GOT3 (cell line): ENCODE measurements at places on chromosomes 12 and 14.

DNA sequence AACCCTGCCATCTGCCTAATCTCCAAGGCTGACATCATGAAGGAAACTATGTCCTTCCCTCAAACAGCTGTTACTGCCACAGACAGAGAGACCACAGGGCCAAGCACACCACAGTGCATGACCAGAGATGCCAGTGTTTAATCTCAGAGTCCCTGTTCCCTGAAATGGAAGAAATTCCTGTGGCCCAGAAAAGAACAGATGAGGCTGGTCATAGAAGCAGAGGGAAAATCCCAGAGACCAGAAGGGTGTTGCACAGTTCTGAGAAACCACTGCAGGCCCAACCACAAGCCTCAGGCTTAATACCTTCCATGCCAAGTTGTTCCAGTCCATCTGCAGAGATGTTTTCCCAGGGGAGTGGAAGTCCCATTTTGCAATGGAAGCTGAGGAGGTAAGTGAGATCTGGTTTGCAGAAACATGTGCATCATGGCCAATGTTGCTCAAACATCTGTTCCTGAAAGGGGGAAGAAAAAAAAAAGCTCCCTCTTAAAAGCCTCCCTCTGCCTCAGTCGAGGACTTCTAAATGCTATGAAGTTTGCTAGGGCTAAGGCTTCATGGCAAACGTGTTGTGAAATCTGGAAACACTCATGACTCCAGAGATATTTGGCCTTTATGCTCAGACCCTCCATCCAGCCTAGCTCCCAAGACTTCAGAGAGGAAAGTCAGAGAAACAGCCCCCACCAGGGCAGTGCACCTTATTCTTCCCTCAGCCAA, 98.6 kb downstream of the SCARB1 start:
- DNase-seq, result peak; percentile 28

DNA sequence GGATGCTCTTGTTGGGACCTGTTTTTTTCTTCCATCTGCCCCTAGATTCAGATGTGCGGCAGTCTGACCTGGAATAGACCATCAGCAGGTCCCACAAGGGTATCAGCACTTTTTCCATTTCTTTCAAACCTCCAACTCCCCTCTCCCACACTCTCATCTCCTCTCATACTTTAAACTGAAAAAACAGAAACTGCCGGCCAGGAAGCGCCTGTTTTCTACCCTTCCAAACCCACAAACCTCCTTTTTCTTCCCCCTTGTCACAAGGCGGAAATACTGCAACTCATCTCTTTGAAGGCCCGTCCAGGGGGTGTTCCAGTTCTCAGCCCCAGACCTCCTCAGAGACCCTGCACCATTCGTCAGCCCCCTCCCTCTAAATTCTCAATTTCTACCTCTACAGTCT, 62.5 kb upstream of the FKBP4 start:
- DNase-seq, result no peak

GRCh38 chr12:26853303-26854030, 20.5 kb upstream of the ITPR2 start:
- DNase-seq, result no peak

DNA sequence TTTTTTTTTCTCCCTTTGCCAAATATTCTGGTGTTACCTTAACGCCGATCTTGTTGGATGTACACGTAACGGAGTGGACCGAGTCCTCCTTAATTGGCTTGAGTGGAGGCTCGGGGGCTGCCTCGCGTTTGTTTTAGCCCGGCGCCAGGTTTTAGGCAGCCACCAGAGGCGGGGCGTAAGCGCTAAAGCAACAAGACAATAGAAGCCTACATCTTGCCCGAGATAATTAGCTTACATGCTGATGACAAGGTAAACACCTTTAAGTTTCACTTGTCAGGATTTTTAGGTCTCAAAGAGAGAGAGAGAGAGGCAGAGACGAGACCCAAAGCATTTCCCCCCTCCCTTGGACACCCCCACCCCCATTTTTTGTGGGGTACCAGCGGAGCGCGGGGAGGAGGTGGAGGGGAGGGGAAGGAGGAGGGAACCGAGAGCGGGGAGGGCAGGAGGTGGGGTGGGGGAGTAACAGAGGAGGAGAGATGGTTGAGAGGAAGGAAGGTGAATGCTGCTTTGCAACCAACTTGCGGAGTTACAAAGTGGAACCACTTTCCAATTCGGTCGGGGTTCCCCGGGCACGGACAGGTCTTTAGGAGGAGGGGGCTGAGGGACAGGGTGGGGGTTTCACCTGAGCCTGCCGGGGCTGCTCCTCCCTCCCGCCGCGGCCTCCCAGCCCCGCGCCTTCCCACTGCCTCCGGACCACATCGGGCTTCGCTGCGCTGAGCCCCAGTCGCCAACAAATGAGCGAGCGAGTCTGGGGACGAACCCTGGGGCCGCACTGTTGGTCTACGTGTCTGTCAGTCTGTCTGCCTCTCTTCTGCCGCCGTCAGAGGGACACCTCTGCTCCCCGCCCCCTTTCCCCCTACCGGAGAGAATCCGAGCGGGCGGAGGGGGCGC, at the start of gene NKX2-1:
TSS of gene NKX2-1 (minus strand) at position 802 of the 891 bp plus-strand sequence. CDS start at position 699, 103 bp downstream.
- DNase-seq, result no peak

DNA sequence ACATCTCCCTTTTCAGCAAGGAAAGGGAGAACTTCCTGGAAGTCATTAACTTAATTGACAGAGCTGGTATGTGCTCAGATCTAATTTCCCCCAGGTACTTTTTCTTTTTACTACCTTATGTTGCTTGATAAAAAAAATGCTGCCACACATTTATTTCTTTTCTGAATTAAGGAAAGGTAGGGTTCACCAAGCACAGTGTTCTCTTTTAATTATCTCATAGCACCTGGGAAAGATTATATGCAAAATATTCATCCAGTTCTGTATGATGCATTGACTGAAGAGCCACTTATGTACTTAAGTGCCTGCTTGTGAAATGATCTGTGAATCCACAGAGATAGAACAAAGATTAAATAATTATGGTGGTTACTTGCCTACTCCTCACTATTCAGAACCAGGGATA, 25.1 kb downstream of the KCNC2 start:
- DNase-seq, result no peak

DNA sequence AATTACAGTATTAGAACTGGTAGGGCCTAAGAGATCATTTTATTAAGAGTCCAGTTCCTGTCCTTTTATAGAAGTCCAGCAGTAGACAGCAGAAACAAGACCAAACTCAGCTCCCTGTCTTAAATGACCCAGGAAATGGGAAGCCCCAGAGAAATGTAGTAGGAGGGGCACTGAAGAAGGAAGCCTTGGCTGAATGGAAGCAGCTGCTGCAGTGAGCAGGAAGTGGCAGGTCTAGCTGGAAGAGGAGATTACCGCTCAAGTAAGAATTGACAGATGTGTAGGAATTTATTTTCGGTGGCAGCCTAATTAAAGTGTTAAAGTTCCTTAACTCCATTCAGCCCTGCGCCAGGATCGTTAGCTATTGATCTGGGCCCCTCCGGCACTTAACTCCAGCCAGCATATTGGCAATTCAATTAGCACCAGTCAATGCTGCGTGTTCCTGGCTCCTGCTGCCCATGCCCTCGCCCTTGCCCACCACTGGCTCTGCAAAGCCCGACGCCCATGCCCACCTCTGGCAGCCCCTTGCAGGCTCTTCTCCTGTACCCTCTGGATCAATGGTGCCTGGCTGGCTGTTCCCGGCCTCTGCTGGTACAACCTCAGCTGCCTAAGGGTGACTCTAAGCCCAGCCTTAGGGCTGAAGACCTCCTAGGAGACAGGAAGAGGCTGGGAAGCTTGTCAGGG, 21.1 kb downstream of the ZFHX2 start:
- DNase-seq, result no peak

GRCh38 chr14:105910426-105910825, 384.0 kb downstream of the TMEM121 start:
- no peak for DNase-seq

DNA sequence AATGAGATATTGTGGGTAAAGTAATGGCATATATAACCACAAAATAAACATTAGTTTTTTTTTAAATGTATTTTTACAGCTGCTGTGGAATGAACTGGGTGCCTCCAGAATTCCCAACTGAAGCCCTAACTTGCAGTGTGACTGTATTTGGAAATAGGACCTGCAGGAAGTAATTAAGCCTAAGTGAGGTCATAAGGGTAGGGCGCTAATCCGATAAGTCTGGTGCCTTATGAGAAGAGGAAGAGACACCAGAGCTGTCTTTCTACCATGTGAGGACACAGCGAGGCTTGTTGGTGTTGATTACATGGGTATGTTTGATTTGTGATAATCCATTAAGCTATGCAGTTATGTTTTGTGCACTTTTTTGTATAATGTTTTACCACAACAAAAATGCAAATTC, 136.8 kb downstream of the TPH2 start:
- no peak for DNase-seq

GRCh38 chr12:92695056-92695455, 7.7 kb upstream of the PLEKHG7 start:
- DNase-seq, result no peak

DNA sequence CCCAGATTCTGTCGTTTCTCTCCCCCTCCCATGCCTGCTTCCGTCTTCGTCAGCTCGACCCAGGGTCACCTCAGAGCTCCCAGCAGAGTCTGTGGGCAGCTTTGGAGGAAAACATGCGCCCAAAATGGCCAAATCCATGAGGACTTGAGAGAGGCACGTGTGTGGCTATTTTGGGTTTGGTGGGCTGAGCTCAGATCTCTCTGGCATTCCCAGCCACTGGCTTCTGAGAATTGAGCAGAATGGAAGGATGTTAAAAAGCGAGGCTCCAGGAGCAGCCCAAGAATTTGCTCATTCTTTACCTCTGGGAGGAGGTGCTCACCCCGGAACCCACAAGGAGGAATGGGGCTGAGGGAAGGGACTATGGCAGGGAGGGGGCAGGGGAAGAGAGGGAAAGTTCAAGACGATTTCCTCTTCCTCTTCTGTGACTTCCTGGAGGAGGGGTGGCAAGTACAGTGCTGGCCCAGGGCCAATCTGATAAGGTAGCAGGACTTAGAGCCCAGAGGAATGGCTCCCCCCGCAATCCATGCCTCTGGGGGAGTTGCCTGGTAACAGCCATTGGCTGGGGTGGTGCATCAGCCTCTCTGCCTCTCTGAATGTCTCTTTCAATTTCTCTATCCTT, 20.1 kb downstream of the TSPAN9 start:
- no peak for DNase-seq

- DNase-seq, result no peak
Measured at GRCh38 chr14:21525962-21526671, at the start of gene SALL2. SALL2 (minus strand) TSS chr14:21526346; CDS start chr14:21526127, 219 bp downstream.

DNA sequence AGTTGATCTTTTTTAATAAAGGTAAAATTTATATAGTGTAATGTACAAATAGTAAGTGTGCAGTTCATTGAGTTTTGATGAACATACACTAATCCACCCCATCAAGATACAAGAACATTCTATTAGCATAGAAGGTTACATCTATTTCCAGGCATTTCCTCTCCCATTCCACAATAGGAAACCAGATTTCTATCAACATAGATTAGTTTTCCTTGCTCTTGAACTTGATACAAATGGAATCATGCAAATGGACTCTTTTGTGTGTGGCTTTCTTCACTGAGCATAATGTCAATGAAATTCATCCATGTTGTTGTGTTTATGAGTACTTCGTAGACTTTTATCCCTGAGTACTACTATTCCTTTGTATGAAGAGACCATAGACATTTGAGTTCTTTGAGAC, 10.8 kb downstream of the STYX start:
- DNase-seq, result no peak

- DNase-seq, result no peak
Measured at GRCh38 chr12:42786400-42787148, 197.0 kb upstream of the PRICKLE1 start.

DNA sequence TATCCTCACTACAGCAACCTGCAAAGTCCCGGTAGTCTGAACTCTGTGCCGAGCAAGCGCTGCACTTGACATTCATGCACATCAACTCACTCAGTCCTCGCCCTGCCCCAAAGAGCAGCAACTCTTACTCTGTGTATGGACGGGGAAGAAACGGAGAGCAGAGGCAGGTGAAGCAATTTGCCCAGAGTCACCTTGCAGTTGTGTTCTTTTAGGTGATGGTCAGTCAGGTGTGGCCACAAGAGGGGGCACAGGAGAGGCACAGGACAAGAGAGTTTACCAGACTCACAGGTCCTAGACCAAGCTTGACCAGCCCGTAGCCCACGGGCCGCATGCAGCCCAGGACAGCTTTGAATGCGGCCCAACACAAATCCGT, 39.1 kb downstream of the TSPAN11 start:
- no peak for DNase-seq

- no peak for DNase-seq
Measured at GRCh38 chr14:58861586-58861985, 223.8 kb downstream of the DACT1 start.

GRCh38 chr12:25364529-25365339, 114.0 kb upstream of the KRAS start:
- DNase-seq, result no peak

DNA sequence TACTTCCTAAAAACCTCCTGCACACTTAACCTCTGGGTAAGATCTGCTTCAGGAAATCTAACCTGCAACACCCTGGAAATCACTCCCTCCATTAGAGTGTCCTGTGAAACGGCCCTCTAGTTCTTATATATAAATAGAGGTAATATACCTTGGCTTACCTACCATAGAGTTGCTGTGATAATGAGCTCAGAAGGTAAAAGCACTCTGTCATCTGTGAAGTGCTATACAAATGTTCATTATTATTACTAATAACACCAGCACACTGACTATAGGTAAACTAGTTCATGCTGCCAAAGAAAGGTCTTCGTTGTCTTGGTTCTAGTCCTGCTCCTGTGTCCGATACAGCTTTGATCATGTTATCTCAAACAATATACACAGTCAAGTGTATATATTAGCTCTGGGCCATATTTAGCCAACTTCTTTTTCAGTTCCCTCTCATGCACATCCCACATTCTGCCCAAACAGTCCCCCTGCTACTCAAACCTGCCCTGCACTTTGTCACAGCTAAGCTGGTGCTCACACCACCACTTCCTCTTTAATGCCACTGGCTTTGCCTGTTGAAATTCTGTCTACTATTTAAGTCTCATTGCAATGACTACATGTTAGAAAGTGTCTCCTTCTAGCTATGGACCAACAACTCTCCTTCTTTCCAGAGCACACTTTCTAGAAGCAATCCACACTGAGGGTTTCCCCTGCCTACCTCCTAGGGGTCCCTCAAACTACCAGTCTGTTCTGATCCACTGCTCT, 5.1 kb downstream of the E2F7 start:
- no peak for DNase-seq

DNA sequence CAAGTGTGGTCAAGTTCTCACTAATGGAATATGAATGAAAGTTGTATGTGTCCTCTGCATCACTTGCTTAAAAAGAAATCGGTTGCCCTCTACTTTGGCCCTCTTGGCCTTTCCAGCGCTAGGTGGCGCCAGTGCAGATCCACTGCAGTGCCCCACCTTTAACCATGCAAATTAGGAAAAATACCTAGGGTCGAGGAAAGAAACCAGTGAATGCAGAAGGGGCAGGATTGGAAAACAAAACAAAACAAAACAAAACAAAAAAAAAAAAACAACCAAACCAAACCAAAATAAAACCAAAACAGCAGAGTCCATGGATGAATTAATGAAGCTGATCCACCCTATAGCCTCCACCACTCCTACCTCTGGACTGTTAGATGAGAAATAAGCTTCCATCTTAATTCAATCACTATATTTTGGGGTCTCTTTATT, 12.9 kb upstream of the NEMF start:
- DNase-seq, result no peak

DNA sequence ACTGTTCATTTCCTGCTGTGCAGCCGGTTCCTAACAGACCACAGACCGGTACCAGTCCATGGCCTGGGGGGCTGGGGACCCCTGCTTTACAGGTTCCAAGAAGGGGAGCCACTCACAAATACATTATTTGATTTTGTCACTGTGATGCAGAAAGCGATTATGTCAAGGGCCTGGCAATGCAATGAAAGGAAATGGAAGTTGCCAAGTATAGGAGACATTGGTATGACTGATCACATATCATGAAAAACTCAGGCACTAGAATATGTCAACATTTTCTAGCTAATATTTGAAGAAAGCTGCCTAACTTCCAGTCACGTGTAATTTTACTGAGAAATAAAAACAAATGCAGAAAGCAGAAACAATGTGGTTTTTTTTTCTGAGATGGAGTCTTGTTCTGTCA, 68.9 kb upstream of the USP44 start:
- DNase-seq, result no peak
